ENCODE measurements at places on chromosomes 1 and 21. TPM values are rescaled to one million over a fixed set of nuclear protein-coding genes. Genes with fewer than 3 reads are reported as not detected.

RHOU gene
- polyA plus RNA-seq: 11.9 TPM

TMEM200B gene
- polyA plus RNA-seq: 1.4 TPM

TDRD5 gene
- polyA plus RNA-seq: not detected

ST6GALNAC3 gene
- polyA plus RNA-seq: not detected

AMY2A gene
- not detected for polyA plus RNA-seq

HNRNPCL2 gene
- not detected for polyA plus RNA-seq

AMY1A gene
- polyA plus RNA-seq: not detected

CLDN8 gene
- not detected for polyA plus RNA-seq

HSF2BP gene
- 0.67 TPM for polyA plus RNA-seq

WDR64 gene
- not detected for polyA plus RNA-seq

LRRC71 gene
- not detected for polyA plus RNA-seq

PRKAA2 gene
- 7.5 TPM for polyA plus RNA-seq

GREM2 gene
- 0.10 TPM for polyA plus RNA-seq

STRIP1 gene
- 26.3 TPM for polyA plus RNA-seq

ECE1 gene
- 17.0 TPM for polyA plus RNA-seq

C1orf185 gene
- not detected for polyA plus RNA-seq

SUCO gene
- polyA plus RNA-seq: 12.6 TPM

MEX3A gene
- polyA plus RNA-seq: 9.1 TPM

SMCP gene
- not detected for polyA plus RNA-seq

CHRNB2 gene
- polyA plus RNA-seq: 0.03 TPM

RPL11 gene
- 1,552 TPM for polyA plus RNA-seq

ETS2 gene
- 71.4 TPM for polyA plus RNA-seq

LCA5L gene
- polyA plus RNA-seq: 0.13 TPM

LIN28A gene
- 0.01 TPM for polyA plus RNA-seq

SPAG17 gene
- polyA plus RNA-seq: not detected

TRIM58 gene
- polyA plus RNA-seq: not detected

PLA2G2F gene
- not detected for polyA plus RNA-seq

TMEM69 gene
- polyA plus RNA-seq: 135 TPM

CAMSAP2 gene
- 2.7 TPM for polyA plus RNA-seq

IGSF3 gene
- polyA plus RNA-seq: 0.18 TPM

LCE1B gene
- polyA plus RNA-seq: not detected

BACE2 gene
- 0.11 TPM for polyA plus RNA-seq

ARHGEF11 gene
- polyA plus RNA-seq: 16.5 TPM

Measured in HepG2 (cell line).